ENCODE measurements at places on chromosomes 11 and 22. TPM values are rescaled to one million over a fixed set of nuclear protein-coding genes. Genes with fewer than 3 reads are reported as not detected.
A peak's percentile ranks its signal among the peaks of the same experiment; 100 is the strongest.

Gene JHY
- total RNA-seq, result 6.8 TPM

DNA sequence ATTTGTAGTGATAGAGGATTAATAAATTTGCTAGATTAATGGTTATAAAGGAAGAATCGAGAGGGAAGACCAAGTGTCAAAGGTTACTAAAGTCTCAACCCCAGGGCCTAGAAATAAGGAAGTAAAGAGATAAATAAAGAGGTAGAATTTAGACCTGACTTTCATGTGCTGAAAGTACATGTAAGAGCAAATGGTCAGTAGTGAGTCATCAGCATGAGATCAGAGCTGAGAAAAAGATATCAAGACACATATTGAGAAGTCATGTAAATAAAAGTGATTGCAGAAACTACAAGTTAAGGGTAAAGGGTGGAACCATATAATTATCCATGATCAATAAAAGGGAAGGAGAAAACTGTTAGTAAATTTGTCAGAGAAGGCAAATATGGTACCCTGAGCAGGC lies 1.4 kb upstream of the OR8B8 start:
- DNase-seq, result no peak

Gene HOATZ
- not detected for total RNA-seq

DNA sequence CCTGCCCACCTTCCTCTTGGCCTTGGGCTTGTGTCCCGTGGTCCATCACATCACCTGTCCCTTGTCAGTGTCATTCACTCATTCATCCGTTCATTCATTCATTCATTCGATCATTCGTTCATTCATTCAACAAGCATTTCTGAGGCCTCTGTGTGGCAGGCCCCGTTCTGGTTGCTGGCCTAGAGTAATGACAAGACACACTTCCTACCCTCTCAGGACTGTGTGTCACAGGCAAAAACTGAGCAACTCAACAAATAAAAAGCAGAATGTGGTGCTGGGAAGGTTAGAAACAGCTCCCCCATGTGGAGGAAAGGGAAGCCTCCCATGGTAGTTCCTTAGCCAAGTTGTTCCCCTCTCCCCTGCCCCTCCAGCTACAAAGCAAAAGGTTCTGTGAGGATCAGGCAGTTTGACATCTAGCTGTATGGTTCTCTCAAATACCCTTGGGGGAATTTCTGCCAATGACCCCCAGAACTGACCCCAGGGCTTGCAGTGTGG lies 1.6 kb upstream of the OMP start:
- DNase-seq, result no peak

DNA sequence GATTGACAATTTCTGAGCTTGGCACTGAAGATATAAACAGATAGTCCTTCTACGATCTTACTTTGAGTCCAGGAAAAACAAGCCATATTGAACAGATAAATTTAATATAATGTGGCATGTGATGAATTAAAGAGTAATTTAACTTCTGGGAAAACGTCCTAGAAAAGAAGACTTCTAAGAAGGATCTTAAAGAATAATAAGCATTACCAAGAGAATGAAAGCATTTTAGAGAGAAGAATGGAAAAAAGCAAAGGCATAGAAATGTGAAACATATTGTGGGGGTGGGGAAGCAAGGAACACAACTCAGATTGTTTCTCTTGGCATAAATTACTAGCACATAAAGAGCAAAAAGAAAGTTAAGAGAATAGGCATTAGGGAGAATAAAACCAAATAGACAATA lies 5.4 kb downstream of the DDIAS start:
- DNase-seq, result no peak

GRCh38 chr11:19651653-19652052 lies 61.0 kb upstream of the NAV2 start:
- DNase-seq, result no peak

DNA sequence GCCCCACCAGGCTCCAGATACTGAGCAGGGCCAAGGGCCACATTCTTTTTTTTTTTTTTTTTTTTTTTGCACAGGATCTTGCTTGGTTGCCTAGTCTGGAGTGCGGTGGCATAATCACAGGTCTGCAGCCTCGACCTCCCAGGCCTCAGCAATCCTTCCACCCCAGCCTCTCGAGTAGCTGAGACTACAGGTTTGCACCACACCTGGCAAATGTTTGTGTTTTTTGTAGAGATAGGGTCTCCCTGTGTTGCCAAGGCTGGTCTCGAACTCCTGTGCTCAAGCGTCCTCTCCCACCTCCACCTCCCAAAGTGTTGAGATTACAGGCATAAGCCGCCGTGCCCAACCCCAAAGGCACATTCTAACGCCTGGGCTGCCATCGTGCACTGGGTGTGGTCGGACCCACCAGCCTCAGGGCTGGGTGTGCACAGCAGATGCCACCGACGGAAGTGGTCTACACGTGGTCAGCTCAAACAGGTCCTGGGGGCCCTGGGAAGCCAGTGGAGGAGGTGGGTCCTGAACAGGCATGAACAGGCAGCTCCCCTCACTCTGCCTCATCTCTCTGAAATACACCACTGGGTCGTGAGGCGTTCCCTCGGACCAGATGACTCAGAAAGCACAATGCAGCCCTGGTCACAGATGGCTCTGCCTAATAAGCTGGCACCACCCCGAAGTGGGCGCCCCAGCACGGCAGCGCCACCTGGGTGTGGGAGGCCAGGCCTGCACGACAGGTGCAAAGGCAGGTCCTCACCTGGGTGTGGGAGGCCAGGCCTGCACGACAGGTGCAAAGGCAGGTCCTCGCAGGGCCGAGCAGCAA lies 5.1 kb upstream of the B4GALNT4 start:
- peak; percentile 79 for DNase-seq

- peak; percentile 48 for DNase-seq
These were observed 22.0 kb downstream of the FAT3 start for GRCh38 chr11:92246630-92247029.

Gene ESAM
- total RNA-seq, result 0.74 TPM

DNA sequence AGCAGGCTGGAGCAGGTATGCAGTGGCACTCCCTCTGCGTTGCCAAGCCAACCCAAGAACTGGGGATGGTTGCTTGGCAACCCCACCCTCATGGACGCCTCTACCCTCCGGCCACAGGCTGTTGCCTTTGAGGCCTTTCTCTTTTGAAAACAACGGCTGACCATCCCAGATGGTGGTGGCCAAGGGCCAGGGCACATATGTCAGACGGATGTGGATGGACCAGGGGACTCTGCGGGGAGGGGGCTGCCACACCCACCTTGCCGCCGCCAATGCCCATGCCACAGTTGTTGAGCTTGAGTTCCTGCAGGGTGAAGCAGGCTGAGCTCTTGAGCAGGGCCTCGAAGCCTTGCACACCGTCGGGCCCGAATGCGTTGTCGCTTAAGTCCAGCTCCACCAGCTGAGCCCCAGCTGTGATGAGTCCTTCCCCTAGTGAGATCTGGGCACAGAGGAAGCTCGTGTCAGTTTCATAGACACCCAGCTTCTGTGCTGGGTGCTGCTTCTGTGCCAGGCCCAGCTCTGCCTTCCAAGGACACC lies 21.5 kb downstream of the RANGAP1 start:
- DNase-seq, result no peak

DNA sequence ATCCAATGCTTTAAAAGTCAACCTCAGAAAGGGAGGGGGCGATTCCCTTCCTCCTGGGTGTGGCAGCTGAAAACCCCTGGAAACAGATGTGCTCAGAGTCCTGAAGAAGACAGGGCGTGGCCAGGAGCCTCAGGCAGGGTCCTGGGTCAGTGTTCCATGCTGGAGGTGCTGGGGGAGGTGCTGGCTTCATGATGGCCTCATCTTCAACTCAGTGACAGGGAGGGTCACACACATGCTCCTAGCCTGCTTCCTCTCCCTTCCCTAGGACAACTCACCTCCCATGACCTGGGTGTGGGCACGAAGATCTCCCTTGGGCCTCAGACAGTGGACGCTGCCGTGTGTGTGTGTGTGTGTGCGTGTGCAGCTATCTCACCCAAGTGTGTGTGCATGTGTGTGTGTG lies 245.6 kb upstream of the B3GAT1 start:
- no peak for DNase-seq

GRCh38 chr11:20011307-20011951 lies 148.8 kb downstream of the DBX1 start:
- DNase-seq, result no peak

Gene APOA1
- not detected for total RNA-seq

Gene SUSD2
- 0.15 TPM for total RNA-seq

- DNase-seq, result peak; percentile 100
These were observed at the start of gene TMX2 for GRCh38 chr11:57712256-57713150. Gene TMX2 (plus strand): TSS chr11:57712593. CDS start chr11:57712619, 26 bp downstream.

Gene OR51B5
- total RNA-seq, result not detected

DNA sequence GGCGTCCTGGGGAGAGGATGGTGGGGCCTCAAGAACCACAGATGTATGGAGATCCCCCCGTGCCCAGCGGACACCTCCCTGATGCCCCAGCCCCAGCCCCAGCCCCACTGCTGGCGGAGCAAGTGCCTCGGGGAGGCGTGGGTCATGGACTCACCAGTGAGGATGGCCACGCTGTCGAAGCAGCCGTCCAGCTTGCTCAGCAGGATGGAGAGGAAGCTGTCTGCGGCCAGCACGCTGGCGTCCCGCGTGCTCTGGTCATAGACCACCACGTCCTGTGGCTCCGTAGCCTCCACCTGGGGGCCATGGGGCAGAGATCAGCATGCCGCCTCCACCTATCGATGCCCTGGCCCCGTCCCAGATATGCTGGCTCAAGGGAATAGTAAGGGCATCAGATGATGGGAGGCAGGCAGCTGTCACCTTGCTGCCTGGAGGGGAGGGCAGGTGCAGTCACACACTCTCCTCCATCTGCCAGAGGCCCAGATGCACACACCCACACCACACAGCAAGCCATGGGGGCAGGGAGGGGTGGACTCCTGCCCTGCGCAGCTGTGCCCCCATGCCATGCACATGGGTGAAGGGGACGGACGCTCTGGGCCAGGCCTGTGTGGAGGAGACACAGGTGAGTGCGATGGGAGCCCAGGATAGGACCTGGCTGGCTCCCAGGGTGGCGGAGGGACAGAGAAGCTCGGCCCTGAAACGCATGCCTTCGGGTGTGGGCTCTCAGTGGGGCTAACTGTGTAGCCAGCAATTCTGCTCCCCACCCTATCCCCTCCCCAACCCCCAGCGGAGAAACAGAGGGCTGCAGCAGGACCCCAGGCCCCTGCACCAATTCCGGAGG lies 8.2 kb downstream of the DUSP8 start:
- DNase-seq, result no peak

Gene SLC22A25
- total RNA-seq, result not detected

DNA sequence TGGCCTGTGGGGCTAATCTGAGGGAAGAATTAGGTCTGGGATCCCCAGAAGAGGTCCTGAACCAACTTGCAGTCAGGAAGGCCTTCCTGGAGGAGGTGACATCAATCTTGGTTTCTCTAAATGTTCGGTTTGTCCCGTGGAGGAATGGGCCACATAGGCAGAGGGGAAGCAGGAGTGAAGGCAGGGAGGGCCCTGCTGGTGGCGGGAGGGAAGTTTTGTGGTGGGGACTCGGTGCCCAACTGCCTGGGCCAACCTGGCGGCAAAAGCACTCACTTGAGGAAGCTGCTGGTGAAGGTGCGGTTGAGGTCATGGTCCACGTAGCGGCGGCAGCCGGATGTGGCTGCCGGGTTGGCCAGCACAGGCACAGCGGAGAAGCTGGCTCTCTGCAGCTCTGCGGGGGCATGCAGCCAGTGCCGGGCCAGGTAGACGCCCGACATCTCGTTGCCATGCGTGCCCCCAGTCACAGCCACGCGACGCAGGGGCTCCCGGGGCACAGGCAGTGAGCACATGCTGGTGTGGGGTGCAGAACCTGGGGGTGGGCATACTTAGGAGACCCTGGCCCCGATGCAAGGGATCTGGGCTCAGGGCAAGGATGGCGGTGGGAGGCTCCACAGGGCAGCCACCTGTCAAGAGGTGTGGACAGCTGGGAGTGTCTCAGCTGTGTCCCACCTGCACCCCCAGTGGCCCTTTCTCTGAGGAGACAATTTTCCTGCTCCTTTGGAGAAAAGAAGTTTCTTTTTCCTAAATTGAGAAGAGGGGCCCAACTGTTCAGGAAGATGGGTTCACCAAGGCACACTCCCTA lies 3.8 kb downstream of the ACY3 start:
- peak; percentile 31 for DNase-seq

Gene KMT5B
- total RNA-seq, result 61.2 TPM

GRCh38 chr11:12807621-12808020 lies 133.4 kb downstream of the TEAD1 start:
- DNase-seq, result no peak

GRCh38 chr11:123132881-123133280 lies 62.2 kb downstream of the CLMP start:
- DNase-seq, result peak; percentile 61

- no peak for DNase-seq
These were observed 138.5 kb downstream of the ARHGAP42 start for GRCh38 chr11:100825626-100826025.

GRCh38 chr22:36156515-36157419 lies 3.8 kb downstream of the APOL3 start:
- peak; percentile 84 for DNase-seq

GRCh38 chr11:8973121-8973520 lies 8.9 kb upstream of the TMEM9B start:
- DNase-seq, result no peak

Gene CYTH4
- 0.25 TPM for total RNA-seq

DNA sequence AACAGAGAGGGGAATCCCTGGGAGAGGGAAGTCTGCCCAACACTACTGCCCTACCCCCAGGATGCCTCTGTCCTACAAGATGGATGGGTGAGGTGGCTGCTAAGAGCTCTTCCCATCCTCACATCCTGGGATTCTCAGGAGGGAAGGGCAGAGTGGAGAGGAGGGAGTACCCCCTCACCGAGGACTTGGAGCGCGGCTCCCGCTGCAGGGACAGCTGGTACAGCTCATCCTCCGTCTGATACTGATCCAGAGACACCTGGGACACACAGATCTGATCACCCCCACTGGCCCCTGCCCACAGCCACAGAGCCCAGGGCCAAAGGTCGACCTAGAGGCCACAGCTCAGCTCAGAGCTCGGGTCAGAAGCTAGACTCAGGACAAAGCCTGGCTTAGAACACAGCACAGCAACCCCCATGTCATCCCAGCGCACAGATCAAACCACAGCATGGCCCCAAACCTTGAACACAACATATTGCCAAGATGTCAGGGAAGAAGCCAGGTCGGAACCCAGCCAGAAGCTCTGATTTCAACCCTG lies 8.2 kb downstream of the RASGRP2 start:
- DNase-seq, result no peak

All from M059J (cell line).